ENCODE measurements at places on chromosomes 11 and 22.

DNA sequence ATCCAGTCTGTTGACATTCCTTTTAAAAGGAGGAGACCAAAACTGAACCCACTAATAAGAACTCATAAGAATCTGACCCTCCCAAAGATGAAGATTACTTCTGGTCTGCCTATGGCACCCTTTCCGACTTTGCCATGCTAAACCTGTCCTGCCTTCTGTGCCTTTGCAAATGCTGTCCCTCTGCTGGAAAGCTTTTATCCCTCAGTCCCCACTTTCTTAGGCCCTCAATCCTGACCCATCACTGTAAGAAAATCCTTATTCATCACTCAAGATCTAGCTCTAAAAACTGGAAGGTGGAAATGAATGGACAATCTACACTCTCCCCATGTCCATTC, 10.4 kb downstream of the MPZL3 start:
- no peak for DNase-seq

GRCh38 chr11:34161812-34162492, 56.5 kb downstream of the NAT10 start:
- no peak for DNase-seq

DNA sequence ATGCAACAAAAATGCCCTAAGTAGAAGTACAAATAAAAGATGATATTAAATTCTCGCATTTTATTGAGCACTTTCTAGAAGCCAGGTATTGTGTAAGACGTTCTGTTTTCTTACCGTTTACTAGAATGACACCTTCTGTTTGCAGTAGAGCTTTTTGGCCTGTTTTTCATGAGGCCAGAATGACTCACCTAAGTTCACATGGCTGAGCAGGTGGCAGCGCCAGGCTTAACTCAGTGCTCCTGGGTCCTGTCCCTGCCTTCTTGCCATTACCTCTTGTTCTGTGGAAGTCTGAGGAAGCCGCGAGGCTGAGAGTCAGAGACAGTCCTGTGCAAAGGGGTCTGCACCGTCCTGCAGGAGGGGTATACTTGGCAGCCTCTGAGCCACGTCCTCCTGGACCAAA, 113.8 kb downstream of the ATXN10 start:
- DNase-seq, result peak; percentile 65

GRCh38 chr11:68651208-68651984, 32.9 kb upstream of the GAL start:
- DNase-seq, result no peak

DNA sequence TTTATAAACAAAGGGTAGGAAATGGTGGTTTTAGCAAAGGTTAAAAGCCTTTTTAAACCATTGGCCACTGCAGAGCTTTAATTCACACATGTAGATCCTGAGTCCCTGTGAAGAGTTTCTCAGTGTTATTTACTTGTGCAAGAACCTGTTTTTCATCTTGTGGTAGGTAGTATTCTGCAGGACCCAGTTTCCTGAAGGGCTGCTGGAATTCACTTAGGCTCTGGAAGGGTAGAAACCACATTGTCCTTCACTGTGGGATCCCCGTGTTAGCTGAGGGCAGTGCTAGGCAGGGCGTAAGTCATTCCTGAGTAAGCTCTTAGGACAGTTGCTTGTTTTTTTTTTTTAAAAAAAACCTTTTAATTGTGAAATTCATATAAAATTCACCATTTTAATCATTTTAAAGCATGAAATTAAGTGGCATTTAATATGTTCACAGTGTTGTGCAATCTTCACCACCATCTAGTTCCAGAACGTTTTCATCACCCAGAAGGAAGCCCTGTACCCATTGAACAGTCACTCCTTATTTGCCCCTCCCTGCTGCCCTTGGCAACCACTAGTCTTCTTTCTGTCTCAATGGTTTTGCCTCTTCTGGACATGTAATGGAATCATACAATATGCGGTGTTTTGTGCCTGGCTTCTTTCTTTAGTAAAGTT, 77.7 kb downstream of the C22orf31 start:
- no peak for DNase-seq

DNA sequence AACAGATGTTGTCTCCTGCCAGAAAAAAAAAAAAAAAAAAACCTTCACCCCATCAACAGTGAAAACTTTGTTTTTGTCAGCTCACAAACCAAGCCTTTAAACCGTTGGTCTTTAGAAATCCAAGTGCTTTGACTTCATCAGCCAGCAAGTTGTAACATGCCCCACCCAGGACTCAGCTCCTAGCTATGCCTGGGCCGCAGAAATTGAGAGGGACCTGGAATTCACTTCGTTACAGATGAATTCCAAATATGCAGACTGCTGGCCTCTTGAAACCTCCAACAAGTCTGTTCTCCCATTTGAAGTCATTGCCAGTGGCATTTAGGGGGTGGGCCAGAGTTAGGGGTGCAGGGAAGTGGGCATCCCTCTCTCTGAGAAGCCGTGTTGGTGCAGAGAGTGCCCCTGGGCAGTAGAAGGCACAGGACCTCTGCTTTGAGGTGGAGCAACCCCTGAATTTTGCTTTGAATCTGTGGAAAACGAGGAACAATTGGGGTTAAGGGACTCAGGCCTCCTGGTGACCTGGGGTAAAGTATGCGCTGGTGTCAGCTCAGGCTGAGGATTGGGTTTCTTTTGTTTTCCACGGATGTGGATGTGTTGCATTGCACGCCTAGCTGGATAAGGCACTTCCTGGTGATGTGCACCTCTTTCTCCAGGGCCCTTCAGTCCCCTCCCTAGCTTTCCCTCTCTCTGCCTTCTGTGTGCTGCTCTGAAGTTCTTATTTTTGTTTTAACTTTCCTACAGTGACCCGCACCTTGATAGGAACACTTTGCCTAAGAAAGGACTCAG, 109.5 kb downstream of the DBX1 start:
- DNase-seq, result peak; percentile 92

DNA sequence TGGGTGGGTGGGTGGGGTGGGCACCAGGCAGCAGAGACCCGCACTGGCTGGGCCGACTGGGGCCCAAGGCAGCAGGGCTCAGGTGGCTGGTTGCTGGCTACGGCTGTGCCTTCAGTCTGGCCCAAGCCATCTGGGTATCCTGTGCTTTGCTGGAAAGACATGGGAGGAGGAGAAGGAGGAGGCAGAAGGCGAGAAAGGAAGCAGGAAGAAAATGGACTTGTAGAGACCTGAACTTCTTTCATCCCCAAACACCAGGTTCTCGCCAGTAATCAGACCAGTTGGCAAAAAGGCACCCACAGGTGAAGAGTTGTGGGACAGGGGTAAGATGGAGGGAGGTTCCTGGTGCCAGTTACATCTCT, 78.8 kb downstream of the IGLL1 start:
- DNase-seq, result peak; percentile 19

DNA sequence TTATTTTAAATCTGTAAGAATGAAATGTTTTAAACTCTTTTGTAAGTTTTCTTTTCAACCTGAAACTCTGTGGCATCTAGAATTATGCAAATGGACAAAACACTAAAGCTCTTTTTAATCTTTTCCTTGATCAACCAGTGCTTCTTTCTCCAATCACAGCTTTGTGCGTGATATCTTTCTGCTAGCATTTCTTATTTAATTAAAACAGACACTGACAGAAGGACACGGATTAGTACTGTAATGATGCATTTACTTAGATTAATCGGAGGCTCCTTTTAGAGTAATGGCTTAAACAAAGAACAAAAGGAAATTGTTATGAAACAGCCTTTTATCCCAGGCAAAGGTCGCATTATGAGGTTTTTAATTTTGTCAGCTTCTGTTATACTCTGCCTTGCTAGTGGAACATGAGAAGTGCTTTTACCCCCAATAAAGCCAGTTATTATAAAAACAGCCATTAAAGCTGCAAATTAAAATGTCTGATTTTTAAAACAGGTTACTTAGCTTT, 48.5 kb upstream of the SOX6 start:
- DNase-seq, result no peak

- peak; percentile 23 for DNase-seq
Observed at GRCh38 chr11:3686751-3687150, 15.6 kb upstream of the CHRNA10 start.

DNA sequence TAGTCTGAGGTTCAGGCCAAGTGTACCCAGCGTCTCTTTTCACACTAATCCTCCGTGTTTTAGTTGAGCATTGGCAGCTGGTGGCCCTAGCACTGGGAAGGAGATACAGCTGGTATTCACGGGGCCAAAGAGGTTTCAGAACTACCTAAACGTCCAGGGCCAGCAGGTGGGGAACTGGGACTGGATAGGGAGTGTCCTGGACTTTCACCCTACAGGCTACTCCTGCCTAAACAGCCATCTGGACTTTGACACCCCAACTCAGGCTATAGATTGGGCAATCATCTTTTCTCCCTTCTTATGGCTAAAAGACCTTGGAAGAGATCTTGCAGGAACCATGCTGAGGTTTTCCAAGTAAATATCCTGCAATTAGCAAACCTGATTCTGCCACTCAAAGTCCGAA, 2.8 kb downstream of the SPON1 start:
- DNase-seq, result no peak

- DNase-seq, result no peak
Observed at GRCh38 chr11:62438641-62439040, 19.8 kb downstream of the SCGB1A1 start.

GRCh38 chr11:22432291-22433093, 94.3 kb downstream of the SLC17A6 start:
- DNase-seq, result no peak

- no peak for DNase-seq
Observed at GRCh38 chr11:76302996-76303395, 77.9 kb downstream of the THAP12 start.

DNA sequence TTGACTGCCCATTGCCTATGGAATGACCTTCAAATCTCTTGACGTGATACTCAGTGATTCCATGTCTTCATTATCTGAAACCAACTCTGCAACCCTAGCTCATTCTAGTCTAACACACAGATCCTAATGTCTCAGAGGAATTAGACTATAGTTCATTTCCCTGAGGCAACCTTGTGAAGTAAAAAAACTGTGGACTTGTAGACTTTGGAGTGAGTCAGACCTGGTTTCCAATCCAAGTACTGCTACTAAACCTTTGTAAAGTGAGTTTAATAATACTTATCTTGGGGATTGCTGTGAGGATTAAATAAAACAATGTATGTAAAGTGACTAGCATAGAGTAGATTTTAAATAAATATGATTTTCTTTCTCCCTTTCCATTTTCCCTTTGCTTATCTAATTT, 226.1 kb downstream of the BLID start:
- peak; percentile 56 for DNase-seq

GRCh38 chr11:126359431-126360048, 4.1 kb downstream of the ST3GAL4 start:
- no peak for DNase-seq

DNA sequence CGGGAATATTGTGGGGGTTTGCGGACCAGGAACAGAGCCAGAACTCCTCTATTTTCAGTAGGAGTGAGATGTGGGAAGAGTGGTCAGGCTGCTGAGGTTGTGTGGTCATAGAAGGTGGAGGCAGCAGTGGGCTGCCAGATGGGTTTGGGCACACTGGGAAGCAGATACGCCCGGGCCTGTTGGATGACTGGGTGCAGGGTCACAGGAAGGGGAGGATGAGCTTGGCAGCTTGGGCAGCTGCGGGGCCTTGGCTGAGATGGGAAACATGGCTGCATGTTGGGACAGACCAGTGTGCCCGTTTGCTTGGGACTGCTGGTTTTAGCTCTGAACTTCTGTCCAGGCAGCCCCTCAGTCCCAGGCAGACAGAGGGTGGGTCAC, 11.4 kb downstream of the SHANK3 start:
- peak; percentile 49 for DNase-seq

- no peak for DNase-seq
Observed at GRCh38 chr11:17772704-17773600, 38.4 kb downstream of the KCNC1 start.

GRCh38 chr11:64267207-64267945, 16.0 kb downstream of the PLCB3 start:
- no peak for DNase-seq

DNA sequence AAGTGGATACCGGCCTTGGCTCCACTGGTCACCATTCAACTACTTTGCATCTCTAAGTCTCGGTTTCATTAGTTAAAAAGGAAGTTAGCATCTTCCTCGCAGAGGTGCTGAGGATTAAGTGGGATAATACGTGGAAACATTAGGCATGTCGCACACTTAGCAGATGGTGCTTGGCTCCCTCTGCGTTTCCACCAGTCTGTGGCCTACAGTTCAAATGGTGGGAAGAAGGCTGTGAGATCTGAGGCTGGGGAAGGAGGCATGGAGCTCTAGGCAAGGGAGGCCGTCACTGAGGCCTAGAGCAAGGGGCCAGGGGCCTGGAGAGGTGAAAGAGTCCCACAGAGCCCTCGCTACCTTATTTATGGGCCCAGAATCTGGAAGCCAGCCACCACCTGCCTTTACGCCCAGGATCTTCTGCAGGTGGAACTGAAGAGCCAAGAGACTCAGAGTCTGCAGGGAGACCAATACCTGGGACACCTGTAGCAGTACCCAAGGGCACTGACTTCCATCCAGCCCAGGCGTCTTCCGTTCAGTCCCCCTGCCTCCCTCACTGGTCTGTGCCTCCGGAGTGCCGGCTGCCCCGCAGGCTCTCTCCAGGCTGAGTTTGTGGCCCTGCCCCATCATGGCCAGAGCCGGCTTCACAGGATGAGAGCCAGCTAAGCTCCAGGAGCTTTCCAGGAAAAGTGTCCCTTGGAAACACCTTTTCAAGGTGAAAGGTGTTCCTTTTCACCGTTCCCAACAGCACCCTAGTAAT, 66.1 kb upstream of the A4GALT start:
- no peak for DNase-seq

DNA sequence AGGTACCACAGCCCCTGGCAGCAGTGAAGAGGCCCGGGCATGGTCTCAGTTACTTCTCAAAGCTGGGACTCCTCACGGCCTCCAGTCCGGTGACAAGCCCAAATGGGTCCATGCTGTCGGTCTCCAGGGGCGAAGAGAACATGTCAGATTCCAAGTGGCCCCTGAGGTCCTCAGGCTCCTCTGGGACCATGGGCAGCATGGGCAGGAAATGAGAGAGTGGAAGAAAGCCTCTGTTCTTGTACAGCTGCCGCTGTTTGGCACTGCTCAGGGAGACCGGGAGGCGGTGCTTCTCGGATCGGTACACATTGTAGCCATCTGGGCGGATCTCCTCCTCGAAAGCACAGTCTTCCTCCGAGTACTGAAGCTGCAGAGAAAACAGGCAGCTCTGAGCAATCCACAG, 4.6 kb downstream of the FGF19 start:
- no peak for DNase-seq

DNA sequence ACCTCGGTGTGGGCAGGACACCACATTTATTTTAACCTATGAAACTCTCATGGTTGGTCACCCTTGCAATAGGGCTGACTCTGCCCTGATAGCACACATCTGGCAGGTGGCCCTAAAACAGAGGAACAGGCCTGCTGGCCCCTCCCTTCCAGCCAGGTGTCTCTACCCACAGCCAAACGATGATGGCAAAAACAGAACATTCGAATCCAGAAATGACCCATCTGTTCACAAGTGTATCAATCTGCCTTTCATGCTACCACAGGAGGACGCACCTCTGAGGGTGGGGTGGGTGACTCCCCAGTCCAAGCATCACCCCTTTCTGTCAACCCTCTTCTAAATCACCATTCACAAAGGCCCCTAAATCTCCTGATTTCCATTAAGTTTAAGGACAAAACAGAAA, 118.1 kb downstream of the ETS1 start:
- DNase-seq, result no peak

DNA sequence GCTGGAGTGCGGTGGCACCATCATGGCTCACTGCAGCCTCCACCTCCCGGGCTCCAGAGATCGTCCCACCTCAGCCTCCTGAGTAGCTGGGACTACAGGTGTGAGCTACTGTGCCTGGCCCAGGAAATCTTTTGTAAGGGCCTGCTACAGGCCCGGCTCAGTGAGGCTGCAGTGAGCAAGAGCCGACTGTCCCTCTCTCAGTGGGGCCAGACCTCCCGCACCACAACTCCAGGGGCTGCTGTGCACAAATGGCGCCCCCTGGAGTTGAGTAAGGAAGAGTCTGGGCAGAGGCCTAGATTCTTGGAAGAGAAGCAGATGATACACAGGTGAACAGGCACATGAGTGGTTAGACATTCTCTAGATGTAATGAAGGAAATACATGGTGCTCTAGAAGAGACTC, 7.0 kb downstream of the SERHL2 start:
- DNase-seq, result no peak
